ENCODE measurements at places on chromosomes 13 and 19.
A peak's percentile ranks its signal among the peaks of the same experiment; 100 is the strongest.

- DNase-seq, result no peak
Measured at GRCh38 chr13:109254274-109254673, 532.1 kb downstream of the IRS2 start.

- no peak for DNase-seq
Measured at GRCh38 chr13:80677227-80677626, 336.3 kb upstream of the SPRY2 start.

DNA sequence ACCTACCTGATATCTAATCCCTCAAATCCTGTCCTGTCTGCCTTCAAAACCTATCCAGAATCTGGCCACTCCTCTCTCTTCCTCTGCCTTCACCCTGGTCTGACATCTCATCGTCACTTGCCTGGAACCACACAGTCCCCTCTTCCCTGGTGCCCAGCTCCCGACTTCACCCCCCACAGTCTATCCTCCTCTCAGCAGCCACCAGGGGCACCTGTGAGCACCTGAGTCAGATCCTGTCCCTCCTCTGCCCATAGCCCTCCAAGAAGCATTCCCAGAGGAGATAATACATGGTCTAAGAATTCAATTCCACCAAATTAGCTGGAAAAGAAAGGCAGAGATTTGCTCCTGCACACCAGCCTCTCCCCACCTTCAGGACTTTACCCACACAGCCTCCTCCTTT, 48.9 kb downstream of the ZNRF4 start:
- DNase-seq, result no peak

DNA sequence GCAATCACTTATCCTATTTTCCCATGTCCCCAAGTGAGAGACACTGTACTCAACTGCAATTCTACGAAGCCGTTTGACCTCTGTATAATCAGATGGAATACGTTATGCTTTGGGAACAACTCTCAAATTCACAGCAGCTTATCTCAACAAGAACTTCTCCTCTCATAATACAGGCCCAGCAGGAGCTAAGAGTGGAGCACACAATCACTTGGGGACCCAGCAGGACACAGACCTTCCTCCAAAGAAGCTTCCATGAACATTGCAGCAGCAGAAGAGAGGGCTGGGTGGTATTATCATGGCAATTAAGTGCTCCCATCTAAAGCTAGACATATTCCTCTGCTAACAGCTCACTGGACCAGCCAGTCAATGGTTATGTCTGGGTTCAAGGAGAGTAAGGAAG, 428.3 kb upstream of the MIR17HG start:
- DNase-seq, result no peak

DNA sequence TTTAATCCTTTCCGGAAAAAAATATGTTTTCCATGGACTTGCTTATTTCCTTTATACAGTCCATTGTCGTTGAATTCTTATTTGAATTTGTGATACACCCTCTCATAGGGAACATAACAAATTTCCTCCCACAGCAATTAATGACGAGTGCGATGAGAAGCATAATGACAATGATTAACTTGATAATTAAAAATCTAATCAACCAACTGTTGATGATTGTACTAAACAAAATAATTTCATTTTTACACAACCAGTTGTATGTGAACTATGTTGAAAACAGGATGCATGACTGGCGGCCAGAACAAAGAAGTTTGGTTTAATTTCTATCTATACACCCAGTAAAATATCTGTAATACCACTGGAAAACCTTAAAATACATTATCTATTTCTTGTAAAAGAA, 26.1 kb upstream of the CEACAM21 start:
- no peak for DNase-seq

DNA sequence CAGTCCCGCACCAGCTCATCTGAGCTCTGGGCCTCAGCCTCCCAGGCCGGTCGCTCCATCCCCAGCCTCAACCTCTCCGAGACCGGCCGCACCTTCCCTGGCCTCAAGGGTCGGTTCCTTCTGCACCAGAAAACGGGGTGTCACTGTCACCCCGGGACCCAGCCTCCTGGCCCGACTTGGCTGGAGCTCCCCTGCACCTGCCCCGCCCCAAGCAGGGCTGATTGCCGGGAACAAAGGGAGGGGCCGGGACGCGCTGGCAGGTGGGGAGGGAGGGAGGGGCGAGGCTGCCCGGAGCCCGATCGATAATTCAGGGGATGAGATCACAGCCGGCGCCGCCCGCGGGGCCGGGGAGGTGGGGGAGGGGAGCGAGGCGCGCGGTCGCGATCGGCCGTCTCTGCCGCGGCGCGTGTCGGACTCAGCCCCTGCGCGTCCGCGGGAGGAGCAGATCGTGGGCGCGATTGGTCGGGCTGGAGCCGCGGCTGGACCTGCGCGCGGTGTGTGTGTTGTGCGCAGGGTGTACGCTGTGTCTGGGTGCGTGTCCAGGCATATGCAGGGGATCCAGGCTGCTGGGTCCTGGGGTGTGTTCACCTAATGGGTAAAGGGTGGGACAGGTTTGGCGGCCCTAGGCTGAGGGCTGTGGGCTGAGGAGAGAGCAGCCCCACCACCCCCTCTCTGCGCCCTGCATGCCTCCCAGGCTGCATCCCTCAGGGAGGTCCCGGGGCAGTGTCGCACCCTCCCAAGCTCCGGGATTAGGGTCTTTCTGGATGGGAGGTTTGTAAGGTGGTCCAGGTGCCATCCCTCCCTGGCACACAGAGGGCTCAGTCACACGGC, 1.1 kb upstream of the SHC2 start:
- DNase-seq, result peak; percentile 53

DNA sequence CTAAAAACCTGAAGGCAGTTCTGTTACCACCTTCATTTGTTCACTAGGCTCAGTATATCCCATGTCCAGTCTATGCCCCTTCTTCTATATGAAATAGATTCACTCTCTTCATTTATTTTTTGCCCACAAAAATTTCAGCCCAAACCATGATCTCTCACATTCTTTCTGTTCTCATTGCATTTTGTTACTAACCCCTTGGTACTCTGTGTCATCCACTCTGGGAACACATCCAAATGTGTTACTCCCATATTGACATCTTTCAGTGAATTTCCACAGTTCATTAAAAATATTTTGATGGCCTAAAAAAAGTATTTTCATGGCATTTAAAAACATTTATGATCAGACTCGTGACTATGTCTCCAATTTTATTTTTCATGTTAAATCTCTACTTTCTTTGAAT, 378.9 kb downstream of the SLITRK1 start:
- no peak for DNase-seq

DNA sequence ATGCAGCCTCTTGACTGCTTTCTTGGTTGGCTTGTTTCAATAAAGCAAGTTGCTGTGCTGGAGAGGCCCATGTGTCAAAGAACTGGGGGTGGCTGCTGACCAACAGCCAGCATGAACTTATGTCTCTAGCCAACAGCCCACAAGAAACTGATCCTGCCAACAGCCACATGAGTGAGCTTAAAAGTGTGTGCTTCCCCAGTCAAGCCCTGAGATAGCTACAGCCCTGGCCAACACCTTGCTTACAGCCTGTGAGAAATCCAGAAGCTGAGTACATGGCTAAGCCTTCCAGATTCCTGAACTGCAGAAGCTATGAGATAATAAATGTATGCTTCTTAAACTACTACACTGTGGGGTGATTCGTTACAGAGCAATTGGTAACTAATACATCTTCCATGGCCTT, 38.9 kb upstream of the IPO5 start:
- no peak for DNase-seq

GRCh38 chr13:73368608-73369007, 309.8 kb downstream of the KLF5 start:
- DNase-seq, result no peak

DNA sequence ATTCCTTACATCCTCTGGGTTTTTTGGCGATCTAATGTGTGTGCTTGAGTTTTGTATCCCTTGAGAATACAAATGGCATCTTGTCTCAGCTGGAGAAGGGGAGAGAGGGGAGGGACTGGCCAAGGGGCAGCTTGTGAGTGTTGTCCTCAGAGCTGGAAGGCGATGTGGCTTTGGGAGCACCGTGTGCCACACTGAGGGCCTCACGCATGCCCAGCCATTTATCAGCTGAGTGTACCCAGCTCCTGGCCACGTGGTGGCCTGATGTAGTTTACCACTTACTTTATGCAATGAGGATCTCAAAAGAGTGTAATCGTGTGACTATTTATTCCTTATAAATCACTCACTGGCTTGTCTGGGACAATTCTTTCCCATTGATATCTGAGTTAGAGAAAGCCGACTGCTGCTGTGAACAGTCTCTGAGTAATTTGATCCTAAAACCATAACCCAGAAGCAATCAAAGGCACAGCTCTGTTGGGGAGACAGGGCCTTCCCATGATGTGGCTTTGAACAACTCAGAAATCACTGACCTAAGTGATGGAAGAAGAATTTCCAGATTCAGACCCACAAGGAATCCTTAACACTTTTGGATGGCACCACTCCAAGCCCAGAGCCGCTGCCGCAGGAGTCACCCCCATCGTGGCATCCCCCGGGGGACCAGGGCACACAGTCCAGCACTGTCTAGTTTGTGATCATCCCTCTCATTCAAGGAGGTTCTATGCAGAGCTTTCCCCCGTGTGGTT, 53.9 kb upstream of the MTIF3 start:
- DNase-seq, result no peak

- DNase-seq, result no peak
Measured at GRCh38 chr13:112898621-112899280, 70.3 kb upstream of the MCF2L start.

- DNase-seq, result no peak
Measured at GRCh38 chr13:74206061-74206561, 71.9 kb upstream of the KLF12 start.

GRCh38 chr13:51440381-51440780, 12.5 kb downstream of the INTS6 start:
- DNase-seq, result no peak

DNA sequence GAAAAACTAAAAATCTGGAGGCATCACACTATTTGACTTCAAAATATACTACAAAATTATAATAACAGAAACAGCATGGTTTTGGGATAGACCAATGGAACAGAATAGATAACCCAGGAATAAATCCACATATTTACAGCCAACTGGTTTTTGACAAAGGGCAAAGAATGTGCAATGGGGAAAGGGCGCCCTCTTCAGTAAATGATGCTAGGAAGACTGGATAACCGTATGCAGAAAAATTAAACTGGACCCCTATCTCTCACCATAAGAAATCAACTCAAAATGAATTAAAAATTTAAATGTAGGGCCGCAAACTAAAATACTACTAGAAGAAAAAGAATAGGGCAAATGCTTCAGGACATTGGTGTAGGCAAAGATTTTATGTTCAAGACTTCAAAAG, 440.5 kb upstream of the SGCG start:
- no peak for DNase-seq

DNA sequence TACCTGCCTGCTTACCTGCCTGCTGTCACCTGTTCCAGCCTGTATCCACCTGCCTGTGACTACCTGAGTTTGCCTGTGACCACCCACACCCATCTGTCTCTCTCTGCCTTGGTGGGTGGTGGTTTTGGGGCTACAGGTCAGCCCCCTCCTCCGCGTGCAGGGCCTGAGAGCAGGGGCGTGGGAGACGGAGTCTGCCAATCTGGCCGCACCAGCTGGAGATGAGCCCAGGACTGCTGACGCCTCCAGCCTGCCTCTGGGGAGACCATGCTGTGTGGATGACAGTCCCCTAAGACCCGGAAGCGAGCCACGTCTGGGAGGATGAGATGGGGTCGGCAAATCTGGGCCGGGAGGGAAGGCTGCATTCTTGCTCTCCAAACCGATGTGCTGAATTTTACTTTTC, 15.9 kb upstream of the KCTD15 start:
- DNase-seq, result no peak

- no peak for DNase-seq
Measured at GRCh38 chr13:101267656-101268055, 148.7 kb downstream of the NALCN start.

DNA sequence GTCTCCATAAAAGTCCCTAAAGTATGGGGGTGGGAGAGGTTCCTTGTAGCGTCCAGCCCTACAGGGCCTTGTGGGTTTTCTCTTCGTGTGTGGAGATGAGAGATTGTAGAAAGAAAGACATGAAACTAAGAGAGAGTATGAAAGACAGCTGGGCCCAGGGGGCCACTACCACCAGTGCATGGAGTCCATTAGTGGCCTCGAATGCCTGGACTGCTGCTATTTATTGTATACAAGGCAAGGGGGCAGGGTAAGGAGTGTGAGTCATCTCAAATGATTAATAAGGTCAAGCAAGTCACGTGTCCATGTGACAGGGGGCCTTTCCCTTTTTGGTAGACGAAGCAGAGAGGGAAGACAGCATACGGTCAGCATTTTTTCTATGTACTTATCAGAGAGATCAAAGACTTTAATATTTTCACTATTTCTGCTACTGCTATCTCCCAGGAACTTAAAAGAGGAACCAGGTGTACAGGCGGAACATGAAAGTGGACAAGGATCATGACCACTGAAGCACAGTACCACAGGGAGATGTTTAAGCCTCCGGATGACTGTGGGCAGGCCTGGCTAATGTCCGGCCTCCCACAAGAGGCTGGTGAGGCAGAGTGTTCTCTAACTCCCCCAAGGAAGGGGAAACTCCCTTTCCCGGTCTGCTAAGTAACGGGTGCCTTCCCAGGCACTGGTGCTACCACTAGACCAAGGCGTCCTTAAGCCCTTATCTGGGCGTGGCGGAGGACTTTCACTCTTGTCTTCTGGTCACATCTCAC, 25.5 kb downstream of the FGF21 start:
- DNase-seq, result no peak

DNA sequence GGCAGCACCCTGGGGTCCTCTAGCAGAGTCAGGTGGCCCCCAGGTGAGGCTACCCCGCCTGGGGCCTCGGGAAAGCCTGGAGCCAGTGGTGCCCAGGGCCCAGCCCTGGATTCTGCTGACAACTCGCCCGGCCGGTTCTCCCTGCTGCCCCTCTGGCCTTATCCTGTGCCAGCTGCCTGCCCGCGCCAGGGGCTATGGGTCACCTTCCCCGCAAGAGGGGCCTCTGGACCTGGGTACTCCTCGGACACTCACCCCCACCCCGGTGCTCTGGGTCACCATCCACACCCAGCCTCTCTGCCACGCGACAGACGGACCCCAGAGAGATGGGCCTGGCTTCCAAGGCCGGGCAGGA, 24.0 kb downstream of the ZBTB7A start:
- peak; percentile 19 for DNase-seq

DNA sequence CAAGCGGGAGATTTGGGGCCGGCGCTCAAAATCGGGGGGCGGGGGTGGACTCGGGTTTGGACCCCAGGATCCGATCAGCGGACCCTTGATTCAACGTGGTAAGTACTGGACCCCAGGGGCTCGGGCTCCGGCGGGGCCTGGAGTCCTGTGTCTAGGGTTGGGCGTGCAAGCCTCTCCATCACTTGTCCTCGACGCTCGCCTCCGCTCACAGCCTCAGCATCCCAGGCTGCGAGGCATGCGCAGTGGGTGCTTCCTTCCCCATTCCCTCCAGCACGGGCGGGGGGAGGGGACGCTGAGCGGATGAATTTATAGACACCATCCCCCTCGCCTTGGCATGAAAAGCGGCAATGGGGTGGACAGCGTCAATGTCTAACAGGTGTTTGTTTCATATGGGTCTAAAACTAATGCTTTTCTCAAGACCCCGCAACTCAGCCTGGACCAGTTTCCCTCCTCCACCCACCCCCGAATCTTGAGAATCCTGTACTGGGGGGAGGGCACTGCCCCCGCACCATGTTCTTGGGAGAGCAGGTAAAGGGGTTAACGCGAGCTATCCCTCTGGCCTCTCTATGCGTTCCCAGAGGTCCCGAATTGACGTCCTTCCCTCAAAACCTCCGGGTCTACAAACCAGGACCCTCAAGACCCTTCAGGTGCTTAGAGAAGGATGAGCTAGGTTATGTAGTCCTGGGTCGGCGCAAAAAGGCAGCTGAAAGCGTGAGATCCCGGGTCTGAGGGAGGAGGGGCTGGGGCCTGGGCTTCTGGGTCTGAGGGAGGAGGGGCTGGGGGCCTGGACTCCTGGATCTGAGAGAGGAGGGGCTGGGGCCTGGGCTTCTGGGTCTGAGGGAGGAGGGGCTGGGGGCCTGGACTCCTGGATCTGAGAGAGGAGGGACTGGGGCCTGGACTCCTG, 579 bp downstream of the CPT1C start:
- peak; percentile 90 for DNase-seq

GRCh38 chr13:49635599-49636433, 7.5 kb downstream of the ARL11 start:
- DNase-seq, result no peak

Measured in cerebellum (tissue), 4 donors.